ENCODE measurements at places on chromosomes 12 and 14.
A peak's percentile ranks its signal among the peaks of the same experiment; 100 is the strongest.

DNA sequence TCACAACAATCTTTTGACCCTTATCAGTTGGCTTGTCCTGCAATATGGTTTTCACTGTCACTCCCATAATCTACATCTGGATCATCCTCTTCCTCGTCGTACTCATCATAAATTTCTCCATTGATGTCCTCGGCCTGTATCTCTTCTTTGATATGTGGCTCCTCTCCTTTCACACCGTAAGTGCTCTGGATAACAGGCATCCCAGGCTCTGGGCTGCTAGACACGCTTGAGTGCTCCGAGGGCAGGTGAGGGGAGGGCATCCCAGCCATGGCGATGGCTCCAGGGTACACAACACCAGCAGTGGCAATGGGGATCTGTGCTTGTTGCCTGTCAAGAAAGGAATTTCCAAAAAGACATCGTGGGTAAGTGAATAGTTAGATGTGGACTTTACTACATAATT is 415.3 kb downstream of the SOX5 start:
- no peak for DNase-seq

GRCh38 chr14:34220378-34220706 is 241.7 kb downstream of the SPTSSA start:
- DNase-seq = no peak

GRCh38 chr12:52692254-52692653 is 11.1 kb downstream of the KRT77 start:
- no peak for DNase-seq

GRCh38 chr12:3092764-3093163 is 15.6 kb downstream of the TSPAN9 start:
- DNase-seq = no peak

- peak; percentile 47 for DNase-seq
Observed at GRCh38 chr12:121059031-121059898, 20.2 kb upstream of the OASL start.

DNA sequence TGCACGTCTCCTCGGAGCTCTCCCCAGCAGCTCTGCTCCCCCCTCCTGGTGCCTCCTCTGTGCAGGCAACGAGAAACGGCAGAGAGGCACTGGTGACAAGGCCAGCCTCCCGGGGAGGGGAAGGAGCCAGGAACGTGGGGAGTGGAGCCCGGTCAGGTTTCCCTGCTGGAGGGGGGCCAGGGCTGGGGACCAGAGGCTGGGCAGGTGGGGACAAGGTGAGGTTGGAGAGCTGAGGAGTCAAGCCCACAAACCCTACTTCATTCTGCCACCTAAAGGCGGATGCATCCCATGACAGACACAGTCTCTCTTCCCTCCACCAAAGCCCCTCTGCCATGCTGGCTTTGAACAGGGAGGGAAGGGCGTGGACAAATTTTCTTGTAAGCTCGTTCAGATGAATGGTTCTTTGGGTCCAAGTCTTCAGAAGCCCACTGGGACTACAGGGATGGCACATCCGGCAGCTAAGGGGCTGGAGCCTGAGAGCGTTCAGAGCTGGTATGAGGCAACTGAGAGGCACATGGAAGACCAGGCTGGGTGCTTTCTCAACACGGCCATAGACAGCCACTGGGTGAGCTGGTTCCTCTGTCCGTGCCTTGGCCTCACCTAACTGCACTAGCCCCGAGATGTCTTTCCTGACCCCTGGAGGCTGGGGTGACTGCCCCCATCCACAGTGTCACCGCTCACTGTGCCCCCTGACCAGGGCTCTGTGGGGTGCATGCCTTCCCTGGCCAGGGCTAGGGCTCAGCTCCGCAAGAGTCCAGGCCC is 105.9 kb downstream of the RBM19 start:
- no peak for DNase-seq

- DNase-seq = no peak
Observed at GRCh38 chr12:67052981-67053380, 216.2 kb upstream of the CAND1 start.

- no peak for DNase-seq
Observed at GRCh38 chr12:89185889-89186288, 166.4 kb downstream of the DUSP6 start.

- DNase-seq = no peak
Observed at GRCh38 chr14:36363704-36364103, 43.3 kb upstream of the MBIP start.

DNA sequence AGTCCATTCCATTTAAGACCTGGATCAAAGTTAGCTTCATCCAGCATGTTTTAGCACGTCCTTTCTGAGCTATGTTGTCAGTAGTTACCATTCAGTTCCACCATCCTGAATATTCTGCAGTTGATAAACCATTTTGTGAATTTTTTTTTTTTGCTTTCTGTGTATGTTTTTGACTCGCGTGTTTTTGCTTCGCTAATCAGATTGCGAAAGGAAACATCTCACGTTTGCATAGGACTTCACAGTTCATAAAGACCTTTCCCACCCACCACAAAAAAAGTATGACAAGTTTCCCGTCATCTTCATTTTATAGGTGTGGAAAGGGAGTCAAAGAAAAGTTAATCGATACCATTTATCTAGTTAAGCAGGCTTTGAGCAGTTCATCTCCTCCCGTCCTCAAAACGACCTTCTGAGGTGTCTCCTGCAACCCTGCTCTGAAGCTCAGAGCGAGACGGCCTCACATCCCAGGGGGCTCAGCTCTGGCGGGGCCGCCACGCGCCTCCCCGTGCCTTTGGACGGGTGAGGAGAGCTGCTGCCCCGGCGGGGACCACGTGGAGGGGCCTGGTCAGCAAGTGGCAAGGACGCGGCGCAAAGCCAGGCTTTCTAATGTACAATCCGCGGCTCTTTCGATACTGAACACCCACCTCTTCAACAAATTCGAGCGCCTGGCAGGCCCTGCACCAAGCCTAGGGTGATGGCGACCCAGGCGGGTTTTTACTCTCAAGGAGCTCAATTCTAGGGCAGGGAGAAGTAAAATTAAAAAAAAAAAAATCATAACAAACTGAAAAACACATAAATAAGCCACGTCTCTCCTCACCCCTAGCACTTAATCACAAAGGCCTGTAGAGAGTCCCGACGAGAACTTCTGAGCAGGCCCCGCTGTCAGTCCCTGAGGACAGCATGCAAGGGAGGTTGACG is 988 bp upstream of the TMEM263 start:
- no peak for DNase-seq

Measured in mesenteric fat pad (tissue), 1 donor.